ENCODE measurements at places on chromosomes 1 and 21.
A peak's percentile ranks its signal among the peaks of the same experiment; 100 is the strongest.

DNA sequence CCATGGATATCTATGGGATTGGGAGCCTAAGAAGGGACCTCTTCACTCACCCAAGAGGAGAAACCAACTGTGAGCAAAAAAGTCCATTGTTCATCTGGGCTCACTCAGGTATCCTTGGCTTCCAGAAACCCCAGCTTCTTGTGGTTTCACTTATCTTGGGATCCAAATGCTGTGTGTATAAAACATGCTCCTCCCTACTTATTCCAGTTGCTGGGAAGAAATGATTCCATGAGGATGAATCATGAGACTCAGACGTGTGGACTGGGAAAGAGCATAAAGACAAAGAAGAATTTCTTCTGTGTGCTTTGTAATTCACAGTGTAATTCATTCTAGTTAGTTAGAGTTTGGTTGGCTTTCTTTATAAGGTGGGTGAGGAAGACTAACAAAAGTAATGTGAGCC, 283.7 kb downstream of the ZNF648 start:
- DNase-seq, result no peak

- peak; percentile 20 for DNase-seq
Measured at GRCh38 chr21:45542242-45542666, at the start of gene SLC19A1. SLC19A1 (minus strand) TSS chr21:45542440; CDS start chr21:45537959, 4,481 bp downstream.

DNA sequence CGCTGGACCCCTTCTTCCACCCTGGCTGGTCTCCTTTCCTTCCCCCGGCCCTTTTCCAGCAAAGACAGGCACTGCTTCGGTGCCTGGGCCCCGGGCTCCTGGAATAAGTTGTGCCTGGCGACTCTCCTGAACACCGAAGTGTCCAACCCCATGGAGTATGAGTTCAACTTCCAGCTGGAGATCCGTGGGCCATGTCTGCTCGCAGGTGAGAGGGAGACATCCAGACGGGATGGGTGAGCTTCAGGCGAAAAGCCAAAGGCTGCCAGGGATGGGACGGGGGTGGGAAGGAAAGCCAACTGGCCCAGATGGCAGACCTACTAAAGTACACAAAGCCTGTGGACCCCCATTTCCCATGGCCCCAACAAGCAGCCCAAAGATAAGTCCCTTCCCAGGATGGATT, 26.8 kb downstream of the VWA5B1 start:
- DNase-seq, result no peak

DNA sequence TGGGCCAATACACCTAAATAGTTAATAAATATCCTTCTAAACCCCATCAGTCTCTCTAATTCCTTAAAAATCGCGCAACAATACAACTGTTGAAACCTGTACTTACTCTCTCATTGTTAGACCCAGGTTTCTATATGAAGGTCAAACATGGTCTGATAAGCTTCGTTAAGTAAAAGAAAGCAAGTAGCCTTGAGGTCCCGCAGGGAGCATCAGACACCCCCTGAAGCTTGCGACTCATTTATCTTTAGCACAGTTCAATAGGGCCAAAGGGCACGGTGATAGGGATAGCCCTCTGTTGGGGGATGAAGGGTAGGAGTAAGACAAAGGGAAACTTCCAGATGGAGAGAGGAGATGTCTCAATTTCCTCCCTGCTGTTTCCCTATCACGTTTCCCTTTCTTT, 27.3 kb upstream of the THEM4 start:
- no peak for DNase-seq

DNA sequence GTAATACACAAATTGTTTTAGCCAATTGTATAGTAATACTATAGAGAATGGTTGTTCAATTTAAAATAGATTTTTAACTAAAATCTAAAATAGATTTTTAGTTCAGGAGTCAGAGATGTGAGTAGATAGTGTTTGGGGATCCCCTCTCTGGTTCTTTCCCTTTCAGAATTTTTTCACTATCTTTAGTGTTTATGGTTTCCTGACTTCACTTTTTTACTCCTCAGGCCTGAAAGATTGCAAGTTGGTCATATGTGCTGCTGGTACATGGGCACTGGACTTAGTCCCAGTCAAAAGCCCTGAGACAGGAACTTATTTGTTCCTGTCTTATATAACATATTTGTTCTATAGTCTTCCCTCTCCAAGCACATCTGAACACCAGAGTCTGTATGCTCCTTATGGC, 96.8 kb upstream of the ATP1B1 start:
- no peak for DNase-seq

GRCh38 chr1:153769221-153769620, 6.0 kb upstream of the SLC27A3 start:
- no peak for DNase-seq

DNA sequence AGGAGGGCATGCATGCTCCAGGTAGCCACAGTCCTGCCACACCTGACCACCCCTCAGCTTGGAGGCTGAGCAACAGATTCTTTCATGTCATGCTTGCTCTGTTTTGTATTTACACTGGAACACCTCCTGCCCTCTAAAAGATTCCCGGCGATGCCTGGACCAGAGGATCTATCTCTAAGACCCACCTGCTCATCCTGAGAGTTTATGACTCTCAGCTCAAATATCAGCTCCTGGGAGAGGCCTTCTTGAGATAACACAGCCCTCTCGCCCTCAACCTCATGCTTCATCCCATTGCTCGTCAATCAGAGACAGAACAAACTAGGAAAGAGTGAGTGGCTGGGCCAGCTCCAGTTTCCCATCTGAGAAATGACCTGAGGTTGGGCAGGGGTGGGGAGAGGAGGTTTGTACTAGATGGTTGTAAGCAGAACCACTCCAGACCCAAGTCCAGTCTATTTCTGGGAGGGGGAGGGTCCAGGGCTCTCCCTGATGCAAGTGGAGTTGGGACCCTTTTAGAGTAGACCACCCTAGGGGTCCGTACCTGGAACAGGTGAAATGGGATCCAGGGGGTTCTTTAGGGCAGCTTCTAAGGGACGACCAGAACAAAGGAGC, 524.5 kb downstream of the MATN1 start:
- no peak for DNase-seq

- no peak for DNase-seq
Measured at GRCh38 chr1:31588751-31589515, 12.6 kb downstream of the TINAGL1 start.

GRCh38 chr1:46553506-46553905, 2.1 kb upstream of the KNCN start:
- DNase-seq, result no peak

GRCh38 chr1:57986432-57986831, 560.1 kb downstream of the OMA1 start:
- DNase-seq, result no peak

GRCh38 chr21:16070207-16070651, 340.4 kb downstream of the USP25 start:
- no peak for DNase-seq

DNA sequence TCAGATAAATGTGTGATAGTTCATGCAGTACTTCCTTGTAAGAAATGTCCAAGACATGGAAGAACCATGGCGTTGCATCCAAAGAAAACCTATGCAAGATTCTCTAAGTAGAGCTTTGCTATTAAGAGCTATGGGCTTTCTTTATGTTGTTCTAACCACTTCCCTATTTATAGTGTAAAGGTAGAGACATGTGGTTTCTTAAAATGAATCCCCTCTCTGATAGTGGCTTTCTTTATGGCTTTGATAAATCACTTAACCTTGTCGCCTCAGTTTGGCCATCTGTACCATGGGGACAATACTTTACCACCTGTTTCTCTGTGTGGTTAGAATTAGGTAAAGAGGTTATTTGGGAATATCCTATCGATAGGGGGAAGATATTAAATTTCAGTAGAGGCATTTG, 305.5 kb downstream of the NFIA start:
- DNase-seq, result no peak

GRCh38 chr1:88053065-88053464, 631.0 kb upstream of the PKN2 start:
- DNase-seq, result no peak

GRCh38 chr1:248631354-248632008, 3.4 kb downstream of the OR2T11 start:
- DNase-seq, result no peak

DNA sequence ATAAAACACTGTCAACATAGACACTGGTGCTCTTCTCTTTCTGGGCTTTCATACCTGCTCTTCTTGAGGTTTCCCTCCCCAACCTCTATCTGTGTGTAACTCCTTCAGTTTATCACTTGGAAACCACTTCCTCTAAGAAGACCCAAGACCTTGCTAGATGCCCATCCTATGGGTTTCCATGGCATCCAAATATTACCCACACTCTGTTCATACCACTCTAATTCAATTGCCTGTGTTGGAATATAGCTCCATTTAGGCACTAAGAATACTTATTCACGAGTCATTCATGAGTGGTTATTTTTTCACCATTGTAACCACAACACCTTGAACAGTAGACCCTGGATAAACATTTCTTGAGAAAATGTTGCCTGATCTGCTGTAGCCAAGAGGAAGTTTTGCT, 231.1 kb upstream of the SGIP1 start:
- DNase-seq, result no peak

DNA sequence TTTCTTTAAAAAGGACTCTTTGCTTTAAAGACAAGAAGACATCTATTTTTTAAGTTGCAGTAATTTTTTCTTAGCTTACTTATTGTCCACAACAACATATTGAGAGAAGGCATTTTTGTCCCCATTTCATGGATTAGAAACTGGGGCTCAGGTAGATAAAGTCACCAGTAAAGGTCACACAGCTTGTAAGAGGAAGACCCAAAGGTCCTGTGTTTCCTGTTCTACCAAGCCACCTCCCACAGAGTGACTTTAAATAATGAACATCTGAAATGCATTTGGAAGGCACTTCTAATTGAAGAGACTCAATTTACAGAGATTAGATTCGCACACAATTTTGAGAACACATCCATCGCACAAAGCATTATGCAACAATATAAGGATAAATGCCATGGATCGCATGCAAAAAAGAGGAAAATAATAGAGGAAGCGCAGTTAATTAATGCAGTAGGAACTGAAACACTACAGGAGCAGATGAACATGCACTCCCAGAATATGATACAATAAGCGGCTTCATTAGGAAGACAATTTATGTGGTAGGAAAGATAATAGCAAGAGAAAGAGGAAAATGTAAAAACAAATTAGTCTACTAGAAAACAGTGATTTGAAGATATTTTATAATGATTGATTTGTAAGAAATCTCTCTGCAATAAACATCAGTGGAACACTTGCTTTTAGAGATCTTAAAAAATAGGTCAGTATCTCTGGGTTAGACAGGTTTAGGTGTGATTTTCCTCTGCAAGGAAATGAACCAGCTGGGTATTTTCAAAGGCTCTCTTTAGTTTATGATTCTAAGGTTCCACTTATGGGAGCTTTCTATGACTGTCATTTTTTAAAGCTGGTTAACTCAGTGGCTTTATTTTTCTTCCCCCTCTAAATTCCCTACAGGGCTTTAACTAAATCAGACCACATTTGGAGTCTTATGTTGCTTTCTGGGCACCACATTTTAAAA, 27.1 kb upstream of the CD2 start:
- no peak for DNase-seq

DNA sequence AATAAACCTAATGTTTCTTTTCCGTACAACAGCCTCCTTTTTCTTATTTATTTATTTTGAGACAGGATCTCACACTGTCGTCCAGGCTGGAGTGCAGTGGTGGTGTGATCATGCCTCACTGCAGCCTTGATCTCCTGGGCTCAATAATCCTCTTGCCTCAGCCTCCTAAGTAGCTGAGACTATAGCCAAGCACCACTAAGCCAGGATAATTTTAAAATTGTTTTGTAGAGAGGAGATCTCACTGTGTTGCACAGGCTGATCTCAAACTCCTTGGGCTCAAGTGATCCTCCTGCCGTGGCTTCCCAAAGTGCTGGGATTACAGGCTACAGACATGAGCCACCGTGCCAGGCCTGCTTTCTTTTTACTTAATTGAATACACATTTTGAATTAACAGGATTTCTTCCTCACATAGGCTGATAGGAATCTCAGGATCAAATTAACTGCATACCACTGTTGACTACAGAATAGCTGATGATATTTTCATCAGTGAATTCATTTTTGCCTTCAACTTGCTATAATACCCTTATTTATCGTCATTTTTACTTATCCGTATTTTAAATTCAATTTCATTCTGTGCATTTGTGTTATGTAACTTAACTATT, 2010.5 kb downstream of the NCAM2 start:
- DNase-seq, result no peak

DNA sequence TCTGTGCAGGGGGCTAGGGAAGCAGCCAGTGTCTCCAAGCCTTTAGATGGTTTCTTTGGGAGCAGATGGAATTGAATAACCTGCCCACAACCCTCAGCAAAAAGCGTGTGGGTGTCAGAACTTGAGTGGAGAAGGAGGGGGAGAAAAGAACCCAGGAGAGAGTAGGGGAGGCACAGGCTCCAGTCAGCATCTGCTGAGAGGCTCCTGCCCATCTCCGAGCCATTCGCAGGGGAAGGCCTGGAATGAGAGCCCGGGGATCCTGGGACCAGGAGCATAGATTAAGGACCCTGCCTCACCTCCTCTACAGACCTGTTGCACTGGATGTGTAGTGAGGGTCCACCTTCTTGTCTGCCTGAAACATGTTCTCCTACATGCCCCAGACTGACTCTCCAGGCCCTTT, 16.3 kb downstream of the TMEM81 start:
- DNase-seq, result no peak

DNA sequence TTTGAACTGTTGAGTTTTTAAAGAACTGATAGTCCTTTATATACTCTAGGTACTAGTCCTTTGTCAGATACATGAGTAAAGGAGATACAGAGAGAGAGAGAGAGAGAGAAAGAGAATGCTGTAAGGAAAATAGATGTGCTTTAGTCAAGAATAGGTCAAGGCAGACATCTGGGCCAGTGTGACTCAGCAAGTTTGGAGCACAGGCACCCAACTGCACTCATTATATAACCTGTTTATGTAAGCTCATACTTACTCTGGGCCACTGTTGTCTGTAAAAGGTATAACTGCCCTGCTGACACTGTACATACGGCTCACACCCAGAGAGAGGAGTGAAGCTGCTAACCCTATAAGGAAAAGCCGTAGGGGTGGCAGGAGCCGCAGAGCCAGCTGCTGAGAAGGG, 32.2 kb upstream of the AKT3 start:
- DNase-seq, result no peak

DNA sequence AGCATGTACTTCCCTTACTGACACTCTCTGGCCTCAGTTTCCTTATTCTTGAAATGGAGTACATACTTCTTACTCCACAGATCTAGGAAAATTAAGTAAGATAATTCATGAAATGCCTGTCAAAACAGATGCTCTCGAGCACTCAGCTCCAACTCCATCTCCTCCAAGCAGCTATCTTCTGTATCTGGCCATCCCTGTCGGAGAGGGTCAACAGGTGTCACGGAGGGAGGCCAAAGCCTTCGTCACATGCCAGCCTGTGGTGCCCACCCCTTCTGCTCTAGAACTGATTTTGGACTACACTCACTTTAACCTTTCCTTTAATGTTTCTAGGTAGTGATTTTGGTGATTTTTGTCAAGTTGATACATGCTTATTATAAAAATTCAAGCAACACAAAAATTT, 18.8 kb upstream of the PKP1 start:
- DNase-seq, result no peak
